ENCODE measurements at places on chromosomes 7 and 10. TPM values are rescaled to one million over a fixed set of nuclear protein-coding genes. Genes with fewer than 3 reads are reported as not detected.
A peak's percentile ranks its signal among the peaks of the same experiment; 100 is the strongest.

The PLAU gene
- total RNA-seq: 4.0 TPM

The KLF14 gene
- total RNA-seq: not detected

The MTPN gene
- total RNA-seq: 101 TPM

The PAOX gene
- total RNA-seq: 3.5 TPM

DNA sequence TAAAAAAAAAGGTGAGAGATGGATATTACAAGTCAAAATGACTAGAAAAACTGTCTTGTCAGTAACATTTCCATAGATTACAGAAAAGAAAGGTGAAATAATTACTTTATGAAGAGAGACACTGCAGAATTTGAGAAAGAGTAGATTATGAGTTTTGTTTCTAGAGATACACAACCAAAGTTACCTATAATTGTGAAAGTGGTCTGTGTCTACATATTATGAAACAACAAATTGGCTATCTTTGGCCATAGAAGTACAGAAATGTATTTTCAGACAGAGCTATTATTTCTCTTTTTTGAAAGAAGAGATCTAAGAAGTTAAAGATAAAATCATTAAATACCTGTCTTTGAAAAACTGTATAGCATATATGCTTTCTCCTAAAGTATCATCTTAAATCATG, 30.1 kb downstream of the KCND2 start:
- DNase-seq: no peak

DNA sequence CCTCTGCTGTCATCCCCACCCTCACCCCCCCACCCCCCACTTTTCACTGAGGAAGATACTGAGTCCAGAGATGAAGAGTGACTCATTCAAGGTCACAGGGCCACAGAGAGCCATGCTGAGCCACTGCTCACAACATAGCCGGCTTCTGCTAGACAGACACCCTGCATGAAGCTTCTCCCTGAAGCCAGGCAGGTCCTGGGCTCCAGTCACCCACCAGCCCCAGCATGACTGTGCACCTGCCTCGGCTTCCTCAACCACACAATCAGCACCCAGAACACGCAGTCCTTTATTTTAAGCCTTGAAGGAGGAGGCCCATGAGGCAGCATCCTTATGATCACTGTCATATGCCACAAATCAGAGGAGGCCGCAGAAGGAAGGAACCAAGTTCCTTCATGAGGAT, 19.2 kb upstream of the PRKAG2 start:
- DNase-seq: peak; percentile 45

The ADAM22 gene
- 2.8 TPM for total RNA-seq

DNA sequence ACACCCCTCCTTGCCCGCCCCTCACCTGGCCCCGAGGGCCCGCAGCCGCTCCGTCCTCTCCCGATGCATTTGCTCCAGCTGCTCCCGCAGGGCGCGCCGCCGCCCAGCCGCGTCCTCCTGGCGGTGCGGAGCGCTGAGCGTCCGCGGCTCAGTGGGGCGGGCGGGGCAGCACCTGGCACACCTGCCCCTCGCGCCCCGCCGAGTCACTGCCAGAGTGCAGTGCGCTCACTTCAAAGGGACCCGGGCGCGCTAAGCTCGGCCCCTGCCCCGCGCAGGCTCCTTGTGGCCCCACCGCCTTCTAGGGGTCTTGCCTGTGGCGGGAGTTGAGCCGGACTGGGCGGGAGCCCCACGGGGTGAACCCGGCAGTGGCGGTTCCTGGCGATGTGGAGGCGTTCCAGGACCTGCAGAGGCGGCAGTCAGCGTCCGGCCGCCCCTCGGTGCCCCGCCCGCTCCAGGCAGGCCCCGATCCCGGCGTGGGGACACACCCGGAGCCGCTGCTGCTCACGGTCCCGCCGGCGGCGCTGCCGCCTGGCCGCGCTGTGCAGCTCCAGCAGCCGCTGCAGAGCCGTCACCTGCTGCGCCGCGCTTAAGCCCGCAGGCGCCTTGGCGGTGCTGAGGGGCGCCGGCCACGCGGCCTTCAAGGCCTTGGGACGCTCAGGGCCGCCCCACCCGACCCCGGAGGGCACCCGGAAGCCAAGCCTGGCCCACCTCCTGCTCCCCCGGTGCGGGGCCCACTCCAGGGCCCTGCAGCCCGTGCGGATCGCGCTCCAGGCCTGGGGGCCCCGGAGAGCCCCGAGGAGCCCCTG, 6.7 kb downstream of the ATP6V1F start:
- DNase-seq: peak; percentile 60

The RSPH10B gene
- not detected for total RNA-seq

The TMEM130 gene
- 1.5 TPM for total RNA-seq

The GNG11 gene
- 2.1 TPM for total RNA-seq

- DNase-seq: no peak
These were observed 62.0 kb downstream of the EPDR1 start for GRCh38 chr7:37982423-37982822.

GRCh38 chr7:137873979-137874777, 27.4 kb upstream of the DGKI start:
- DNase-seq: no peak

The ADAMTS14 gene
- 0.93 TPM for total RNA-seq

DNA sequence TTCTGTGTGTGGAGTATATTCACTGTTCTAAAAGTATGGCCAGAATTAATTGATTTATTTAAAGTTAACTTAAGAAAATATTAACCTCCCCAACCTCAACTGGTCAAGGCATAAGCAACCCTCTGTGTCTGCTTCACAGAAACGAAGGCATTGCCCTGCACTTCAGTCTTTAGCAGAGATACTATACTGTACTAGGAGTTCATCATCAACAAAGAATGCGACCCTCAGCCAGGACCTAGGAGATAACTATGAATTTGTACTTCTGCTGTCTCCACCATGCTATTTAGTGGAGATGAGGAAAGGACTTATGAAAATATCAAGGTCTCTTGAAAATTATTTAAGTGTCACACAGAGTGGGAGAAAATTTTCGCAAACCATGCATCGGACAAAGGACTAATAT, 35.7 kb upstream of the SEMA3D start:
- DNase-seq: no peak

DNA sequence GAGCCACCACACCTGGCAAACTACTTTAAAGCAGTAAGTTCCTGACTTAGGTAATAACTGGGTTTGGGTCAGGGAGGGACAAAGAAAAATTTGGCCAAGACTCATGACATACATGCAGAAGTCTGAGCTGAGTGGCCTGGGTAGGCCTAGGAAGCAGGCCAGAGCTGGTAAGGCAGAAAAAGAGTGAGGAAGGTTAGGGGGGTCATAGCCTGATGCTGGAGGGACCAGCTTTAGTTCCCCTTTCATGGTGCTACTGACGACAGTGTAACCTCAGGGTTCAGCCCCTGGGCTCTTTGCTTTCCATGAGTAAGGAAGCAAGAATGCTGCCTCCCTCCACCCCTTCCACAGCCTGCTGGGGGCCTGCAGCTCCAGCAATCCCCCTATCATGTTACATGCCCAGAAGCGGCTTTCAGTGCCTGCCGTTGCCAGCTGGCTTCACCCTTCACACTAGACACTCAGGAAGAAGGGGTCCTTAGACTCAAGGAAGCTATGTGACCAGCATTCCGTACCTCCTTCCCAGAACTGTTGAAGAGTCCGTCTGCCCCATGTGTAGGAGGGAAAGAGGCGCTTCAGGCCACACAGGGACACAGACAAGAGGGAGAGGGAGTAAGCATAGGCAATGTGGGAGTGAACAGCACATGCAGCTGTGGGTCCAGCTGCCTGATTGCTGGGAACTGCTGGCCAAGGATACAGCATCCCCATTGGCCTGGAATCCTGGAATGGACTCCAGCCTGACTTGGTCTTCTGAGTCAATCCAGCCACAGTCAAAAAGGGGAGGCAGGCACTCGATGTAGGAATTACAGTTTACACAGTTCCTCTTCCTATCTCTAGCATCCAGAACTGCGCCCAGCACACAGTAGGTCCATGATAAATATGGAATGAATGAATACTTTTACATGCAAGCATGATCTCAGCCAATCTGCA, 4.1 kb upstream of the PLAU start:
- peak; percentile 40 for DNase-seq

GRCh38 chr7:55977831-55978230, 13.4 kb downstream of the NIPSNAP2 start:
- no peak for DNase-seq

The DUSP5 gene
- total RNA-seq: 22.0 TPM

DNA sequence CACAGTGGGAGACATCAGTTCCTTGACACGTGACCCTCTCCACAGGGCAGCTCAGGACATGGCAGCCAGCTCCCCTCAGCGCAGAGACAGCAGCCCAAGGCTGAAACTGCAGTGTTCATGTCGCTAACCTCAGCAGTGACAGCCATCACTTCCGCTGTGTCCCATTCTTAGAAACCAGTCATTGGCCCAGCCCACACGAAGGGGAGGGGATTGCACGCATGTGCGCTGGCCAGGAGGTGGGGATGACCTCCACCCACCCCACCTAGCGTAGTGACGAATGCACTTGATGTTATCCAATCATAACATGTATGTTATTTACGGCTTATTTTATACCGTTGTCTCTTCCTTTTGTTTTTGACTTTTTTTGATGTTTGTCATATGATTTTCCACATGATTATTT, 36.9 kb upstream of the EGFR start:
- no peak for DNase-seq

The EPHB6 gene
- total RNA-seq: 1.5 TPM

The GIMAP5 gene
- total RNA-seq: 2.5 TPM

GRCh38 chr7:142503036-142503435, 245.2 kb upstream of the PRSS58 start:
- DNase-seq: no peak

GRCh38 chr7:45203936-45204445, 46.4 kb downstream of the RAMP3 start:
- DNase-seq: no peak

DNA sequence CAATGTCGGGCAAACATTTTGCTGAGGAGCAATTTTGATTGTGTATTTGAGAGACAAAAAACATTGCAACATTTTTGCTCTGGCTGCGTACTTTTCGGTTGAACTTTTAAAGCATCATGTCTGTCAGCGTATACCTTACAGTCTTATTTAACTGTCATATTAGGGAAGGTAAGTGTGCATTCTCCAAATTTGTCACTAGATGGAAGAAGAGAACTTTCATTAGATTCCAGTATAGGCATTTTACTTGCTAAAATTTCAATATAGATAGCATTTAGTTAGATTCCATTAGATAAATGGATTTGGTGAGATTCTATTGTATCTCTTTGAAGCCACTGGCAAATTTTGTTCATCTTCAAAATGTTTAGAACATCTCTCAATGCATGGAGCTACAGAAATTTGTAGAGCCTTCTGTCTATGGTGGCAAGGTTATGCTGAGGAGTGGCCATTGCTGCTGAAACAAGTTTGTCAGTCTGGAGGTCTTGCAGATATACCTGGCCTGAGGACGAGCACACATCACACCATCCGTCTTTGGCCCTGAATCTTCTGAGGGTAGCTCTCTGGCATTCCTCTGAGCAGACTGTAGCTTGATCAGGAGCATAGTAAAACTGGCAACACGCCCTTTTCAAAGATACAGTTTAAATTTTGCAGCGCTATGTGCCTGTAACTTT, 437.5 kb upstream of the MBL2 start:
- no peak for DNase-seq

DNA sequence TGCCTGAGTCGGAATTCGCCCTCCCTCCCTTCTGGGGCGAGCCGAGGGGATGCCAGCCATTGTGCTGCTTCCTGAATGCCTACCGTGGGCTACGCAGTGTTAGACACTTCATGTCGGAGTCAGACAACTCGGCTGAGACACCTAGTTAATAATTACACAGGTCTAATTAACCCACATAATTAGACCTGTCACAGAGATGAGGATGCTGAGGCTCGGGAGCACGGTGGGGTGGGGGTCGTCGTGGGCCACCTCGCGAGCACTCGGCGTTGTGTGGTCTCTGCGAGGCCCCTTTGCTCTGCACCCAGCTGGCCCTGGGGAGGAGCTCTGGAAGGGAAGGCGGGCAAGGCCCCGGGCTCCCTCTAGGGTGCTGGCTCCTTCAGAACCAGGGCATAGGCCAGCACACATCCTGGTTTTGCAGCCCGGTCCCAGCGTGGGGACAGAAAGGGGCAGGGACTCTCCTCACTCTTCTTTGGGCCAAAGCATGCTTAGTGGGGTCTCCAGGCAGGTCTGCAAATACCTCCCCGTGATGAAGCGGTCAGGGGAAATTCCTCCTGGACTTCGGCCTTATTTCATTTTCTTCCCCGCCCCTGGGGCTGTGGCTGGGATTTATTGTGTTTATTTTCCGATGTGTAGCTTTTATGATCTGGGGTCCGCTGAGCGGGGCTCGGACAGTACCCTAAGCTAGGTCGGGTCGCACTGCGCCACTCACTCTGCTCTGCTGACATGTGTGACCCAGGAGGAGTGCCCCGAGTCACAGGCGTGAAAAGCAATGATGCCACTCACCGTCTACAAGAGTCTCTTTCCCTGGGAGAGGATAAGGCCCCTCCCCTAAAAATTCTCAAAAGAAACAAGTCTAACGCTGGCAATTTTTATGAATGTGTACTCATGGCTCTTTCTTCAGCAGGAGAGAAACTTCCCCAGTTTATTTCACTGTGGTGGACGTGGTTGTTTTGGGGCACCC, 4.9 kb upstream of the FOXL3 start:
- DNase-seq: peak; percentile 83

DNA sequence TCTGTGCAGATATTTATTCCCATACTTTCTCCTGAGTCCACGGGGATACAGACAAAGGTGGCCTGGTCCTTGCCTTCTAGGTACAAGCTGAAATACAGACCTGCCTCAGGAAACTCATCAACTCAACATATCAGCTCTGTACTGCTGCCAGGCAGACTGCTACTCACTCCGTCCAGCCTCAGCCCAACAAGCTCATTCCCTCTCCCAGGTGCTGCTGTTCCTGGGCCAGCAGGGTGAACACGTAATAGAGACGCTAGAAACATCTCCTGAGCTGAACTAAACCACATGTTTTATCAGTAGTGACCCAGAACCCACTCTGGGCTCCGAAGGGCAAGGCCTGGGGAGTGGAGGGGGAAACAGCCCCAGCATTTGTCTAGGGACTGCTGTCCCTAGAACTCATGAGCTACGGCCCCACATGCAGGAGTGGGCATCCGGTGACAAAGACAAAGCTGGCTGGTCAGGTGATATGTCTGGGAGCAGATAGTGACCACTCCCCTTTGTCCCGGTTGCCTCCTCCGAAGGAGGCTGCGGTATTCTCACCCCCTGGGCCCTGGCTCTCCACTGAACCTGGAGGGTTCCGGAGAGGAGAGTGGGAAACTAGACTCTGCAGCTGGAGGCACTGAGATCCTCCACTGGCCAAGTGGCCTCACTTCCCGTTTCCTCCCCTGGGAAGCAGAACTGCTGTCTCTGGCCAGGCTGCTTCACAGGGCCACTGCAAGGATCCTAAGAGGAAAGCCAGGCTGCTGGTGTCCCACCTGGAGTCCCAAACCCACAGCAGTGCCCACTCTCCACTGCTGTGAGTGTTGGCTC, 116.1 kb downstream of the FAM53B start:
- DNase-seq: no peak

GRCh38 chr10:84548869-84549268, 220.5 kb downstream of the CCSER2 start:
- no peak for DNase-seq

DNA sequence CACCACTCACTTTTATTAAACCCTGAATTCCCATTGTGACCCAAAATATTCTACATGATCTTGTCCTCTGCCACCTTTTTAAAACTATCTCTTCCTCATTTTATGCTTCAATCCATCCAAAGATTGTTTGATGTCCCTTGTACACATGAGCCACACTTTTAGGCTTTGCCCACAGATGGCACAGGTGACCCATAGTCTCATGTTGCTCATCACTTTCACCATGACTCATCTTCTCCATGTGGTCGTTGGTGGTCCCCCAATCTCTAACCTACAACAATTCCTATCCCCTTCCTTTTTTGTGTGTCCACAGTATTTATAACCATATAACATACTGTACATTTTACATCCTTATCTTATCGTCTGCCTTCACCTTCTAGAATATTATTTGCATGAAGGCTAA, 271.5 kb upstream of the ZWINT start:
- no peak for DNase-seq

- DNase-seq: peak; percentile 71
These were observed at the start of gene RHOBTB1 for GRCh38 chr10:60944058-60944909. Gene RHOBTB1 (minus strand): TSS chr10:60944185. CDS start chr10:60911542, 32,643 bp downstream.

The ADAM12 gene
- 0.64 TPM for total RNA-seq

The FFAR4 gene
- total RNA-seq: 48.2 TPM

Data from colonic mucosa (tissue), 4 donors.